ENCODE measurements at places on chromosomes 7 and 10.

- DNase-seq, result no peak
These were observed 96.5 kb downstream of the NRF1 start for GRCh38 chr7:129707910-129708499.

DNA sequence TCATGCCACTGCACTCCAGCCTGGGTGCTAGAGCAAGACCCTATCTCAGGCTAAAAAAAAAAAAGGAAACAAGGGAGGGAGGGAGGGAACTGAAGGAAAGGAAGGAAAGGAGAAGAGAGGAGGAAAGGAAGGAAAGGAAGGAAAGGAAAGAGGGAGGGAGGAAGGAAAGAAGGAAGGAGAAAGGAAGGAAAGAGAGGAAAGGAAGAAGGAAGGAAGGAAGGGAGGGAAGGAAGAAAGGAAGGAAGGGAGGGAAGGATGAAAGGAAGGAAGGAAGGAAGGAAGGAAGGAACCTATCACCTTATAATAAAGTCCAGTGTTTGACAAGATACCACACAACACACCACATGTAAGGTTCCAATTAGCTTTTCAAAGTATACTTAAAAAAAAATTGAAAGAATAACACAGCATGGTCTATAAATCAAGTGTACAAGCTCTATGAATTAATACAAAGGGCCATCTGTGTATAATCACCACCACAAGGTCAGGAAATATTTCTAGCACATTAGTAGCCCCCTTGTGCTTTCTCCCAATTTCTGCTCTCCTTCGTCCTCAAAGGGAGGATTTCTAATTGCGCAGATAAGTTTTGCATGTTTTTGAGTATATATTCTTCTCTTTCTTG is 26.4 kb downstream of the RNF216 start:
- no peak for DNase-seq

GRCh38 chr10:119331061-119331460 is 123.7 kb downstream of the GRK5 start:
- DNase-seq, result no peak

DNA sequence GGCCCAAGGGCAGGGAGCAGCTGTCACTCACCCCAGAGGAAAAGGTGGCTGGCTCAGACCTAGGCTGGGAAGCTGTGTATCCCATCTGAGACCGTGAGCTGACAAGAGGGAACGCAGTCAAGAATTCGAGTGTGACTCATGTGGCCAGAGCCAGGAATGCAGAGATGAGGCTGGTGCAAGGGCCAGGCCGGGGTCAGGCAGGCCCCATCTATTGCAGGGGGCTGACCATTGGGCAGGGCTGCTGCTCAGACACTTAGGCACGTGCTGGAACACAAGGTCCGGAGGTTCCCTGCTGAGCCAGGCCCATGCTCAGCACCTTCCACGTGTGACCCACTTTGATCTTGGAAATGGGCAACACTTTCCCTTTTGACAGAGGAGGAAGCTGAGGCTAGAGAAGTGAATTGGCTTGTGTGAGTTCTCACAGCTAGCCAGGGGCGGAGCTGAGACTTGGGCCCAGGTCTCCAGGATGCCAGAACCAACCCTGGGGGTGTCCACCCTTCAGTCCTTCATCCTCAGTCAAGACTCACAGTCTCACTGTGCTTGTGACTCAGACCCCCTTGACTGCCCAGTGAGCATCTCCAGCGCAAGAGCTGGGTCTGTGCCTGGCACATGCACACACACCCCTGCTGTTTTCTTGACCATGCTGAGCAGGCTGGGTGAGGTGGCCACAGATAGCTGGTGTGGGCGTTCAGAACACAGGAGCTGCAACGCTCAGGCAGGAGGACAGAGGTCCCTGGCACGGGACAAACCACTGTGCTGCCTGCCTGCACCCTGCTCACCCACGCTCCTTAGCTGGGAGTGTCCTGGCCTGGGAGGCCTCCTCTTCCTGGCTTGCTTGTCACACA is 47.6 kb upstream of the PPIF start:
- no peak for DNase-seq

- no peak for DNase-seq
These were observed 201.5 kb downstream of the DNAJB6 start for GRCh38 chr7:157538321-157538720.

GRCh38 chr10:63266391-63267316 is 133.5 kb downstream of the NRBF2 start:
- DNase-seq, result no peak

- DNase-seq, result no peak
These were observed 1.2 kb upstream of the OR2F1 start for GRCh38 chr7:143953421-143953820.

DNA sequence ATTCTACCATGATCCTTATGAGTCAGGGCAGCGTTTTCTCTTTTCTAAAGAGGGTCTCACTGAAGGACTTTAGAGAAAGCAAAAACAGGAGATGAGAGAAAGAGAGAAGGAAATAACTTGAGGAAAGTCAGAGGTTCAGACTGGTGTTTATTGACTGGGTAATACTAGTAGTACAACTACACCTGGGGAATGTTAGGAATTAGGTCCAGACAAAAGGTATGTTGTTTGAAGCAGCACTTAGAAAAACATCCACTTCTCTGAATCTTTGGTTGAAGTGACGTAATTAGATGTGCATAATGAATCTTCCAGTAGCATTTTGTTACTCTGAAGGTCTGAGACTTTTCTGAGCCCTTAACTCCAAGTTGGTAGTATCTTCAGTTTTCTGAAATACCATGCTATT is 380.3 kb upstream of the LRGUK start:
- no peak for DNase-seq

DNA sequence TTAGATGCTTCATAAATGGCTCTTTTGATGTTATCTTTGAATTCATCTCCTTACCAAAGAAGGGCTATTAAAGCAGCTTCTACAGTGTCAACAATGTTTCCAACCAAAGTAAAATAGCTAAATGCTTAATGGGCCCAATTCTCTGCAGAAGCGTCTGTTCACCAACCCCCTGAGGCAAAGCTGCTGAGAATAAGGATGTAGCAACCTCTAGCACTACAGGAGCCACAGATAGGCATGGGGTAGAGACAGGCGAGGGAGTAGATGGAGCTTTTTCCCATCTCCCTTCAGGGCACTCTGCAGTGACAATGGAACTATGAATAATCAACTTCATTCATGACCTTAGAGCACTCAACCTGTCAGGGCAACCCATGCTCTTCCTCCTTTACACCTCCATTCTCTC is 134.1 kb downstream of the FZD1 start:
- DNase-seq, result peak; percentile 84

GRCh38 chr7:129615018-129615417 is 3.5 kb downstream of the NRF1 start:
- no peak for DNase-seq

DNA sequence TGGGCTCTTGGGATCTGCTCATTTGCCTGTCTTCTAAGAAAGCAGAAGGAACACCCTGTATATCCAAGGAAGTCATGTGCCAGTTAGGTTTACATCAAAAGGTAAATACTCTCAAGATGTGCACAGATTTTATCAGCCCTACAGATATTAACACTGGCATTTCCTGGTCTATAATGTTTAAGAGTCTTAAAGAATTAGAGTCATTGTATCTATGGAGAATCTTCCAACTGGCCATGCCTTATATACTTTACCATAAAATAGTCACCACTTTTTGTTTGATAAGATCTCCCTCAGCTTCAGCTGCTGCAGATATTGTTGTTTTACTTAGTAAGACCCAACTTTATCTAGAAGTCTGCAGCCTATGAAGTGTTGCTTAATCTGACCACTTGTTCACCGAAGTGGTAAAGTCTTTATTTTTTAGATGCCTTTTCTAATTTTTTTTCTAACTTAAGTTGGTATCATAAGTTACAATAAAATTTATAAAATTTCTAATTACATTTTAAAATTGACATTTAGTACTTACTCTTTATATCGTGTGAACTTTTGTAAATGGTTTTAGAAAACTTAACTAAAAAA is 58.5 kb downstream of the CPED1 start:
- no peak for DNase-seq

- peak; percentile 2 for DNase-seq
These were observed 11.1 kb downstream of the PKD1L1 start for GRCh38 chr7:47937065-47937687.

GRCh38 chr7:37832194-37832593 is 16.2 kb upstream of the NME8 start:
- peak; percentile 58 for DNase-seq

GRCh38 chr7:104963378-104963990 is 50.5 kb upstream of the KMT2E start:
- DNase-seq, result no peak

GRCh38 chr10:94205396-94205831 is 157.3 kb downstream of the NOC3L start:
- DNase-seq, result no peak

- DNase-seq, result no peak
These were observed 18.9 kb downstream of the ATP6V1F start for GRCh38 chr7:128881458-128882125.

- DNase-seq, result no peak
These were observed 316.5 kb upstream of the ZMIZ1 start for GRCh38 chr10:78752221-78752620.

DNA sequence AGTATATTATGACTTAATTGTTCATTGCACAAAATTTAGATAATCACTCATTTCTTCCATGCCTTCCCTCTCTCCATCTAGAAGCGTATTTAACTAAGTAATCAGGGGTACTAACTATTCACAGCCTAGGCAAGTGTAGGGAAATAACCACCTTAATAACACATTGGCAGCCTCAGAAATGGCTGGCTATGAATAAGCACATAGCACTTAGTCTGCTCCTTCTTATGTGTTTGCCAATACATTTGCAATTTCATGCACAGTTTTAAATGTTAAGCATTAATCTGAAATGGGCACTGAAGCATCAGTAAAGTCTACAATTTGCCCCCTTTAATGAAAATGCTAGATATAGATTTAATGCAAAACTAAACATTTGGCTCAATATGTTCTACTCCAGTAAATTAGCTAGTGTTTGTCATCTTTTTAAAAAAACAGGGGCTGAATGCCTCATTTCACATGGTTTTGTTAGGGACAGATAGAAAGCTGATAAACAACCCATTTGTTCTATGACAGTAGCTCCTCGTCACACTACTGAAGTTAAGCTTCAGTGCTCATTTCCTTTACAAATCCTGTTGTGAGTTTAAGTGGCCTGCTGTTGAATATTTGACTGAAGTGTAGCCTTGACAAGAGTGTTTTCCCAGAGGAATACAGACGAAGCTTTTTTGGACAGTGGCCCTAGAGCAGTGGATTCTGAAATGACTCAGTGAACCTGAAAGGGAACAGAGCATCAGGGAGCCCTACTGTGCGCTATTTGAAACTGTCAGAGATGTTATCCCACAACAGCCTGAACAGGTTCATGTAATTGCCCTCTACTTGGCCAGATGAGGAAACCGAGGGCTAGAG is 30.5 kb downstream of the HHEX start:
- peak; percentile 0 for DNase-seq

DNA sequence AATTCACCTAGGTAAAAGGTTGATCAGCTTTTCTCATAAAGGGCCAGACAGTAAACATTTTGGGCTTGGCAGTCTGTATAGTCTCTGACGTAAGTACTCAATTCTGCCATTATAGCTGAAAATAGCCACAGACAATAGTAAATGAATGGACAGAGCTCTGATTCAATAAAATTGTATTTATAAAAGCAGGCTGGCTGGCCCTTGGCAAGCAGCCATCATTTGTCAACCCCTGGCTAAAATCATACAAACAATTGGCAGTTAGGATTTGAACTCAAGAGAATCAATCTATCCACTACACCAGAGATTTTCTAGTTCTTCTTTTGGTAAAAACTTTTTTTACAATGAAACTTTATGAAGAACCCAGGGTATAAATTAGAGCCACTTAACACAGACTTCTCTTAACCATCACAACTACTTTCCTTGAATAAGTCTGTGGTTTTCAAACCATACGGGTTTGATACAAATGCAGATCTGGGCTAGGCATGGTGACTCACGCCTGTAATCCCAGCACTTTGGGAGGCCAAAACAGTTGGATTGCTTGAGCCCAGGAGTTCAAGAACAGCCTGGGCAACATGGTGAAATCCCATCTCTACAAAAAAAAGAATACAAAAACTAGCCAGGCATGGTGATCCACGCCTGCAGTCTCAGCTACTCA is 124.5 kb downstream of the SLC16A9 start:
- DNase-seq, result peak; percentile 52

DNA sequence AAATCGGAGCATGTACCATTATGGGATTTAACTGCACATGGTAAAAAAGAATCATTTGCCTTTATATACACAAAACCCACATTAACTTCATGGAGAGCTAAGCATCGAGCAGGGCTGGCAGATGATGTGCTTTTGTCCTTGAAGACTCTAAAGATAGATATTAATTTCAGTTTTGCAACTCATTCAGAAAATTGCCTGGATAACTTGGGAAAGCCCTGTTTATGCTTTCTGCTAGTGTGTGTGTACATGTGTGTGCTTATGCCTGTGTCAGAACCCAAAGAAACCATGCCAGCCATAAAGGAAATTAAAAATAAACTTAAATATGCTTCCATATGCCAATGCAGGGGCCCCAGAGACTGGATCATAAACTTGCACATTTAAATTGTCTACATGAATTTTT is 640.0 kb downstream of the PARD3 start:
- peak; percentile 15 for DNase-seq

DNA sequence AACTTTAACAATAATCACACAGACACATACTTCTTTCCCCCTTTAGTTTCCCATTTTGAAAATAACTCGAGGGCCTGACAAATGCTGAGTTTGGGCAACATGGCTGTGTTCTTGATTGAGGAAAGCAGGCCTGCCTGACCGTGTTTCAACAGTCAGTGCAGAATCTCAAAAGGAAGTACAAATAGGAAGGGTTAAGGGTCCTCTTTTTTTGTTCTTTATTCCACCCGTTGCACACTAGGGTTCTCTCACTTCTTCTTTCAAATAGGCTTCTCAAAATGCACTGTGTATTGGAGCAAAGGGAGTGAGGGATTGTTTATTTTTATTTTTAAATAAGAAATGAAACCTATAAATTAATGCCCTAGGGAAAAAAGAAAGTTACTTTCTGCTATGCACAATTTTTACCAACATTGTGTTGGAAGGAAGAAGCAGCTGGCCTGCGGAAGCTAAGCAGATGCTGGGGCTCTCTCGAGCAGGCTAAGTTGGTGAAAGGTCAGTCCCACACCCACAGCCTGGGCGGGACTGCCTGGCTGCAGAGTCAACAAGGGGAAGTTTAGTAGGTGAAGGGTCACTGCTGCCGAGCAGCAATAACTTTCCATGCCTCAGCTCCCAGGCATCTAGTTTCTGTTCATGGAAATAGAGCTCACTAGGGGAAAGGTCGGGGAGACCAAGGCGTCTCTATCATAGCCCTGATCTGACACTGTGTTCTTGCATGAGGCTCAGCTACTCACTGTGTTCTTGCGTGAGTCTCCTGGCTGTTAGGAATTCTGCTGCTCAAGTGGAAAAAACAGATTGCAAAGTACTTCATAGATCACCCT is 12.2 kb upstream of the PDK4 start:
- peak; percentile 60 for DNase-seq

DNA sequence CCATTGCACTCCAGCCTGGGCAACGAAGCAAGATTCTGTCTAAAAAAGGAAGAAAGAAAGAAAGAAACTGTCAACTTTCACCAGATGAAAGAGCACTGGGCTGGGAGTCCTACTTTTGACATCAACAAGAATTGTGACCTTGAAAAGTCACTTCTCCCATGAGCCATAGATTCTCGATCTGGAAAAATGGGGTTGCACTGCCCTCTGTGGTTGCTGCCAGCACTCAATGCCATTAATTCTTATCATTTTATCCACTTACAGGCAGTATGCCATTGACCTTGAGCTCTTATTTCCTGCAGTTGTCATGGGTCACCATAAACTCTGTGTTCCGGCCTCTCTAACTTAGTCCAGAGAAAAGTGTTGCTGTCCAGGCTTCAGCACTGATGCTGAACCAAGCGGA is 137.2 kb downstream of the NOC3L start:
- no peak for DNase-seq

Measured in NCI-H1417 (cell line).